ENCODE measurements at places on chromosomes 5 and 9.

DNA sequence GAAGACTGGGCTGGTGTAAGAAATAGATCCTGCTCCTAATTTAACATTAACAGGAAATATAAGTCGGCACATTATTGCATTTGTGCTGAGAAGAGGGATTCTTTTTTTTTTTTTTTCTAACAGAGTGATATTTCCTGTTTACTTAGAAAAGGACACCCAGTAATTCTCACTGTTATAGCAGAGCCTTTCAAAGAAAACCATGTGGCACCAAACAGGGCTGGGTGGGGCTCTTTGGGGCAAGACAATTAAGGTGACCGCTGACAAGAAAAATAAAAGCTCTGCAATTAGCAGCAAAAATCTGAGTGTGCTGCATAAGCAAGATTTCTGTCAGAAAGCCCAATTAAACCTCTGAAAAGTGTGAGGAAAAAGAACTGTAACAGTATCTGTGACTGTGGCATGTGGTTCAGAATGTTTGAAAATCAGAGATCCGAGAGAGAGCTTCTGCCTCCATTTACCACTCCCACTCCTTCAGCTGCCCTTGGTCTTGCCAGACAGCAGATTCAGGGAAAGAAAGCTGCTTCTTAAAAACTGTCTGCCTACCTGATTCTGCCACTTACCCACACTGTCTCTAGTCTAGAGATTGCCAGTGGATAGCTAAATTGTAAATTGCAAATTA is 77.1 kb upstream of the IQGAP2 start:
- DNase-seq = no peak

DNA sequence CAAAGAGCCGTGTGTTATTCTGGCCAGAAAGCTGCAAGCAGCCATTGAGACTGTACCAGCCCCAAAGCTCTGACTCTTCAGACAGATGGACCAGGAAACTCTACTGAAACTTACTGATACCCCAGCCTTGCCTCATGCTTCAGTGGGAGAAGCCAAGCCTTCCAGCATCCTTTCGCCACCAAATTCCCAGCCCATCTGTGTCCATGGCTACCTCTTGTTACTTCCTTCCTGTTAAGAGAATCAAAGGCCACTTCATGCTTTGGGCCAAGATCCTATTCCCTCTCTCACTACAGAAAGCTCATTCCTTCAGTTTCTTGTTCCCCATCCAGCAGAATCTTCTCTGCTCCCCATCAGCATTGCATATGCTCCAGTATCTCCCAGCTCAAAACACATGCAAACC is 46.9 kb upstream of the FREM1 start:
- DNase-seq = no peak

GRCh38 chr9:92097997-92098482 is 17.2 kb downstream of the SPTLC1 start:
- DNase-seq = peak; percentile 31

GRCh38 chr5:15594977-15595568 is 95.1 kb downstream of the FBXL7 start:
- no peak for DNase-seq

- no peak for DNase-seq
These were observed 38.0 kb upstream of the CCDC152 start for GRCh38 chr5:42718591-42718990.

DNA sequence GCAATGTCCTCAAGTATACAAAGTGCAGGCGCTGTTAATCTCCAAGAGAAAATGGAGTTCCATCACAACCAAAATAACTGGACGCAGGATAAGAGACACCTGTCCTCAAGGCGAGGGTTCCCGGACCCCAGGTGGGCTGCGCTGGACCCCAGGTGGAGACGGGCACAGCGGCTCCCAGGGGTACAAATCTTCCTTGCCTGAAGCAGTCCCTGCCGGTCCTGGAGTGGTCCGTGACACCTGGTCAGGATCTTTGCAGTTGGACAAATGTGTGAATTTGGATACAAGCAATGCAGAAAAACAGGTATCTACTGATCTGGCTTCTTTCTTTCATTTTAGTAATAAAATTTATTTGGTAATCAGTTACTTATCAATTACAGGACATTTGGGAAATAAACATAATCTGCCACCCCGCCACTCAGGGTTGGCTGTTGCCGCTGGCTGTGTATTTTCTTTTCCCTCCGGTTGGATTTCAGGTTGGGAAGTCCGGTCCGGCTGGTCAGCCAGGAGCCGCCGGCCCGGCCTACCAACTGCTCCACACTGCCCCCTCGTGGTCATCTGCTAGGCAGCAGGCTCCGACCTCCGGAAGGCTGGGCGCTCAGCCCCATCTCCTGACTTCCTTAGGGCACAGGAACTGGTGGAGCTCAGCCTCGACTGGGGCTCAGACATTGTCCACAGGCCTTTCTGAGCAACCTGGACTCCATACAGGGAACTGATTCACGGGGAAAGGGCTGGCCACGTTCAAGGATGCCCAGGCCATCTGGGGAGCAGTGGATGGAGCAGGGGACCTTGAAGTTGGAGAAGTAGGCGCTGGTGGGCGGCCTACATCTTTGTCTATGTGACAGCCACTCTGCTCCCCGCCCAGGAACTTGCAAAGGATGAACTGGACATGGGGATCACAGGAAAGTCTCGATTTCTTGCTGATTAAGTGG is 43.4 kb downstream of the NXNL2 start:
- peak; percentile 70 for DNase-seq

- no peak for DNase-seq
These were observed 6.2 kb downstream of the CEP78 start for GRCh38 chr9:78242041-78242440.

- no peak for DNase-seq
These were observed 248.5 kb upstream of the DAP start for GRCh38 chr5:11009576-11009975.

GRCh38 chr5:174723979-174724483 is 351 bp upstream of the MSX2 start:
- DNase-seq = no peak

DNA sequence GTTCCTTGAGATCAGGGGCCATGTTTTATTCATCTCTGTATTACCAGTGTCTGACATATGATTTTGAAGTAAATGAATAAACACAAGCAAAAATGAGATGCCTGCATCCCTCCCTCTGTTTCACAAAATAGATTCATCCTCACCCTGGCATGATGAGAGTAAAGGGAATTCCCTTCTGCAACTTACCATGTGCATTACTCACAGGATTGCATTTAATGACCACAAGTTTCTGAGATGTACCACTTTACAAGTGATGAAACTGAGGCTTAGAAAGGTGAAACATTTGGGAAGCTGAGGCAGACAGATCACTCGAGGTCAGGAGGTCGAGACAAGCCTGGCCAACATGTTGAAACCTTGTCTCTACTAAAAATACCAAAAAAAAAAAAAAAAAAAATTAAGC is 74.2 kb upstream of the TNFSF8 start:
- DNase-seq = no peak

- DNase-seq = no peak
These were observed 106.3 kb upstream of the FTMT start for GRCh38 chr5:121745407-121745806.

- DNase-seq = no peak
These were observed 821.3 kb upstream of the TYRP1 start for GRCh38 chr9:11871852-11872251.

DNA sequence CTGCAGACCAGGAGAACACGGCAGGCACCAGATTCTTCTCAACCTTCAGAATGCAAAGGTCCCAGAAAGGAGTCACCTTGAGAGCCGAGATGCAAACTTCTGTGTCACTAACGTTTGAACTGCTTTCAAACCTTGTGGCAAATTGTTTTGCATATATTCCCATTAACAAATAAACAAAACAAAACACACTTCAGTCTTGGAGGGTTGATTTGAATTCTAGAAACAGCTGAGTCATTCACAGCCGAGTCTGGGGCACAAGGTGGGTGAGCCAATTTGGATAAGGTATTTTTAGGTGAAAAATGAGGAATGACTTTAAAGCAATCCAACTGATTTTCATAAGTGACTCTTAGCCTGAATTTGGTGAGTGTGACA is 38.8 kb upstream of the ANKRD33B start:
- DNase-seq = no peak

DNA sequence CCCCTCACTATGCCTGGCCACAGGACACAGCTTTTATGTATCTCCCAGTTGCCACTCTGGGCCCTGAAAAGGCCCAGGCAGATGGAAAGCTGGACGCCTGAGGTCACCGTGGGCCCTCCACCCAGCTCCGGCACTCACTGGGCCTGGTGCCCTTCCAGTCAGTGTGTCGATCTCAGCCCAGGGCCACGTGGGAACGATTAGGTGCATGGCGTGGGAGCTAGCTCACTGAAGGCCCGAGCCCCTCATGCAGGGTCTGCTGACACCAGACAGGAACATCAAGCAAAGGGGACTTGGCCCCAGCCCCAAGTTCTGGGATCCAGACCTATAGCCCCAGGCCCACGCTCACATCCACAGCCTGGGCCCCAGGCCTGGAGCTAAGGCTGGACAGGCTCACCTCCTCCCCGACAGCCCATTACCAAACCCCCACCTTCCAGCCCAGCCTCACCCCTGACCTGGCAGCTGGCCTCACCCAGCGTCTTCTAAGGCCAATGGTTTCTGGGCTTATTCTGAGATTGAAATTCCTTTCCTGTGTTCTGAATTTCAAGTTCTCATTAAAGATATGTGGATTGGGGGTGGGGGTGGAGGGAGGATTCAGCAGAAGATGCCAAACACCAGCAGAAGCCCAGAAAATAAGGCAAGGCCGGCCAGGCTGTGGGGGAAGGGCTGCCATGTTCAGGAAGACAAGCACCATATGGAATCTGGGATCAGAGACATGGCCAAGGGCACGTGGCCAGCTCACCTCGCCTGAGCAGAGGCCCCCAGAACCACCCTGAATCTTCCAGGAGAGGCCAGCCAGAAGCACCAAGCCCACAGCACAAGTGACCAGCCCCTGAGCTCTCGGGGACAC is 74.5 kb downstream of the ADAMTS2 start:
- DNase-seq = no peak

DNA sequence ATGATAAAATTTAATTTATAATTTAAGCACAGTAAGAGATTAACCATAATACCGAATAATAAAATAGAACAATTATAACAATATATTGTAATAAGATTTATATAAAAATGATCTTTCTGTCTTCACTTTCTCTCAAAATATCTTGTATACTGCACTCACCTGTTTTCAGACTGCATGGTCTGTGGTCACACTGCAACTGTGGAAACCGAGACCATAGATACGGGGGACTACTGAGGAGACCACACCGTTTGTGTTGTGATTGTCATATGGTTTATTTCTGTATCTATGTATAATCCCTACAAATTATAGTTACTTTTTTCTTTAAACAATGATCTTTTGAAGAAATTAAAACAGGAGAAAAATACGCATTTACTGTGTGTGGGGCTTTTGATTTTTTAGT is 78.8 kb upstream of the TNFAIP8 start:
- DNase-seq = no peak

GRCh38 chr9:104107799-104108198 is 13.7 kb downstream of the SMC2 start:
- DNase-seq = no peak

DNA sequence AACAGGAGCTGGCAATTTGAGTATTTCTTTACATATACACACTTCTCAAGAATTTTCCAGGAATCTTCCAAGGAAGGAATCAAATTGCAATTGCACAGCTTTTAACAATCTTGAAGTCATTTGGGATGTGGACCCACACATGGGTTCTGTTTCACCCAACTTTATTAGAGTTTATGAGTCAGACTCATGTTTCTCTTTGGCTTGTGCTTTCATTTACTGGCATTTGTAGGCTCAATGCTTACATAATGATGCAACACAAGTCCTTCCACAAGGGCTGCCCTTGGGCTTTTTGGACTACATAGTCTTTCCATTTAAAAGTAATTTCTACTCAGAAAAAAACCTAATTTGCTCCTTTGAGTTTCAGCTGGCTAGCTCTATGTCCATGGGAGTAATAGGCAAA is 4.6 kb upstream of the CDC37L1 start:
- no peak for DNase-seq

DNA sequence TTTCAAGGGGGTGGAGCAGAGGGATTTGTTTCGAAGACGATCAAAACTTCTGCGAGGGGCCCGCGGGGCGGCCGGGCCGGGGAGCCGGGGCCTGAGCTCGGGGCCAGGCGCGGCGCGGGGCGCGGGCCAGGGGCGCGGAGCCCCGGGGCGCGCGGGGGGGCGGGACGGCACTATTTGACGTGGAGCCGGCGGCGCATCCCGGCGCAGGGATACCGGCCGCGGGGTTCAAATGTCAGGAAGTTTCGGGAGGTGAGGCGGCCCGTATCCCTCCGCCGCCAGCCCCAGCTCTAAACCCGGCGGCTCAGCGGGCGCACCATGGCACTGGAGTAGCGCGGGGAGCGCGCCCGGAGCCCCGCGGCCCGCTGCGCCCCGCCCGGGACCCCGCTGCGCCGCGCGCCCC is at the start of gene LMX1B:
TSS of gene LMX1B (plus strand) at position 278 of the 400 bp plus-strand sequence. CDS start 522 bp downstream, outside the sequence.
- no peak for DNase-seq

DNA sequence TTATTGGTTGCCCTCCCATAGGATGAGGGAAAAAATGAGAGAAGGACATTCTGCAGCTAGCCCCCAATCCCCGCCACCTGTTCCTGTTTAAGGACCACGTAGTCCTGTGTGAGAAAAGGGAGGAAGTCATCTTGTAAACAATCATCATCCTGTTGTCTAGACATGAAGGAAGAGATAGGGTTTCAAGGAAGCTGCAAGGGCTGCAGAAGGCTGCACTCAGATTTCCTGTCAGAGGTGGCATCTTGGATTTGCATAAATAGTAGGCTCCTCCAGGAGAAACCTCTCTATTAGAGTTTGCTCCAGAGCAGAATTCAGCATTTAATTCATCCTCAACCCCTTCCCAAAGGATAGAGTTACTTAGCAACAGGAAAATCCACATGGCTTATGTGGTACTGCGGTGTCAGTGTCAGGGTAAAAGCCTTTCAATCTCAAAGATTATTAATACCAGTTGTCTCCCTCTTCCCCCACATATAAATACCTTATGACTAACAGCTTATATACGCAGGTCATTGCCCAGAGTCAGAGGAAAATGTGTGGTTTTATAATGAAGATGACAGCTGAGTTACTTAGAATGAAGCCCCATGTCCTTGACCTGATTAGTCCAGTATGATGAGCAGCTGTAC is 4.6 kb upstream of the DNAJC18 start:
- no peak for DNase-seq

DNA sequence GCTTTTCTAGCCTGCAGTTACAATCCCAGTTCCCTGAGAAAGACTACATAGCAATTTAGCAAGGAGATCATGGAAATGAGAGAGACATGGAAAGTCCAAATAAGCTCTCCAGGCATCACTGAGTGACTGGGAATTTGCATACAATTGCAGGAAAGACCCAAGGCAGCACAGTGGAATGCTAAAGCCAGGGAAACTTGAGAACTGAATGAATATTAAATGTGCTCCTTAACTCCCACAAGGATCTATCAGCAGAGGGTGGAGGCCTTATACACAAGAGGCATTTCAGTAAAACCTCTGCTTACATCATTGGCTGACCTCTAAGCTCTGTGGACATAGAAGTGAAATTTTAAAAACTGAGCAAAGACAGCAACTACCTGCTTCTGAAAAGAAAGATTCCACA is 355.6 kb upstream of the DAB2 start:
- no peak for DNase-seq

- no peak for DNase-seq
These were observed 53.3 kb downstream of the ANXA1 start for GRCh38 chr9:73204936-73205335.

- DNase-seq = no peak
These were observed 3.3 kb upstream of the PURA start for GRCh38 chr5:140110646-140110957.
